Stimulated activated CD4-positive, alpha-beta T cell treated with anti-CD3 and anti-CD28 coated beads, Interleukin-2, amount 100 ng/mL, for 4 hours (primary cell): ENCODE measurements at places on chromosomes 2 and 18.

GRCh38 chr2:37561615-37562569 is 109.5 kb downstream of the CDC42EP3 start:
- no peak for DNase-seq

DNA sequence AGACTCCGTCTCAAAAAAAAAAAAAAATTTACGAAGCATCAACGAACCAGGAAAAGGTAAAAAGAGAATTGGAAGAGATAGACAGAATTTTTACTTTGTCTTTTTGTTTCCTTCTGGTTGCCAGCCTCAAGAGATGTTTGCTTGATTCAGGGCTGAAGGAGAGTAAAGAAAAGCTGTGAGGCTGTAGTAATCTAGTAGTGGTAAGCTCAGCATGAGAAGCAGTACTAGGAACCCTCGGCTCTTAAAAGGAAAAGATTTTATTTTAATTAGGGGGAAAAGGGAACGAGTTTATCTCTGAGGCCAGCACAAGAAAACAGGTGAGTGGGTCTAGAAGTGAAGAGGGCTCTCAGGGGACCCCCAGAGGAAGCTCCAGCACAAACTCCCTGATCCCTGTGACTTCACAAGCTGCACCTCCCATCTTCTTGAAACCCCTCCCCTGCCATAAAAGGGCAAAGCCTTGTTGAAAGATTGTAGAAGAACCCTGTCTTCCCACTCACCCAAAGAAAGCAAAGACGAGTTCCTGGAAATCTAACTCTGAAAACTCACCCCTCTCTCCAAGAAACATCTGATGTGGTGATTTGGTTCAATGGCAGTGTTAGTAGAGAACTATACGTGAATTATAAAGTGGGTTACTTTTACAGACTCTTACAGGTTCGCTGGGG is 8.6 kb downstream of the RBMS1 start:
- DNase-seq: no peak

- no peak for DNase-seq
These were observed 93.1 kb upstream of the ZFP36L2 start for GRCh38 chr2:43319541-43319940.

DNA sequence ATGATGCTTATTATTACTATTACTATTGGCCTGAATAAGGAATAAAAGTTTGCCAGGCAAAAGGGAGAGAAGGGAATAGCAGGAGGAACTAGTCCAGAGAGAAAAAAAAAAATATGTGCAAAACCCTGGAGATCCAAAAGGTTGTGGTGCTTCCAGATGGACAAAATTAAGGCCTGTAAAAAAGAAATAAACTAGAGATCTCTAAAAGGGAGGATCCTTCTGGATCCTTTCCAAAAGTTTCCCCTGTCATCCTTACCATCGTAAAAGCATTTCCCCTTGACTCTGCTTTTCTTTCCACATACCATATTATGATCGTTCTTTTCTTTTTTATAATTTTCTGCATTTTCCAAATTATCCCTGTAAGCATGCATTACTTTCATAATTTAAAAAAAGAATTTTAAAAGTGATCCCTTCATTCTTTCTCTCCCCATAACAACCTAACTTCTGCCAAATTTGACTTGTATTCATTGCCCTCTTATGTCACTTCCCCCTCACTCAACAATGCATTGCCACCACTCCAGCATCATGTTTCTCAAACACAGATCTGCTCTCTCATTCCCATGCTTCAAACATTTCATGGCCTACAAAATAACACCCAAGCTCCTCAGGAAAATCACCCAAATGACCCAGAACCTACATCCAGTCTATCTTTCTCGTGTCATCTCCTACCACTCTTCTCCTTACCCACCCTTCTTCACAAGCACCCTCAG is 40.3 kb downstream of the RBMS1 start:
- DNase-seq: no peak

DNA sequence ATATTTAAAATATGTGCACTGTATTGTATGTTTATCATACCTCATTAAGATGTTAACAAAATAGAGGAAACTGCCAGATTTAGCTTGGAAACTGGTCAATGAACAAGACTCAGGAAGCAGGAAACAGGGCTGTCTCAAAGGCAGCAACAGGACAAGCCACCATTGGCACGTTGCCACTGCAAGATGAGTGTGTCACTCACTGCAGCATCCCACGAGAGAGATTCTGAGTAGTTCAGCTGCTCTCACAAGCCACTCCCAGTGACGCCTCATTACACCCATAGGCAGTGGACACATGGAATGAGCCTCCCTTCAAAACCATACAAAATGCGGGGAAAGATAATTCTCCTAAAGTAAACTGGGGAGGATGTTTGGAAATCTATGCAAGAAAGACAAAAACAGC is 181.9 kb upstream of the DLGAP1 start:
- DNase-seq: no peak

DNA sequence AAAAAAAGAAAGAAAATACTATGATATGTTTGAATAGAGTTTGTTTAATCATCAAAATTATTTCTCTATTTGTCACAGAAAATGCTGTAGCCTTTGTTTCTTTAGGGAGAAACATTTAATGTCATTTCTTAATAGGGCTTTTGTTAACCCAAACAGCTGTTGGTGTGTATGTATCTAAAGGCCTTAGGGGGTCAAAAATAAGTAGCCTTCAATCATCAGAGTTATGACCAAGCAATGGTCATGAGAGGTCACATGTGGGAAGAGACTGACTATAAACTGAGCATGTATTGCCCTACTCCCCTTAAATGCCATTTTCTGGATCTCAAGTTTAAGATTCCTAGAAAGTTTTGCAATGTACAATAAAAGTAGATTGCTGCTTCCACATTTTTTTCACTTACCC is 22.7 kb downstream of the HNMT start:
- no peak for DNase-seq

DNA sequence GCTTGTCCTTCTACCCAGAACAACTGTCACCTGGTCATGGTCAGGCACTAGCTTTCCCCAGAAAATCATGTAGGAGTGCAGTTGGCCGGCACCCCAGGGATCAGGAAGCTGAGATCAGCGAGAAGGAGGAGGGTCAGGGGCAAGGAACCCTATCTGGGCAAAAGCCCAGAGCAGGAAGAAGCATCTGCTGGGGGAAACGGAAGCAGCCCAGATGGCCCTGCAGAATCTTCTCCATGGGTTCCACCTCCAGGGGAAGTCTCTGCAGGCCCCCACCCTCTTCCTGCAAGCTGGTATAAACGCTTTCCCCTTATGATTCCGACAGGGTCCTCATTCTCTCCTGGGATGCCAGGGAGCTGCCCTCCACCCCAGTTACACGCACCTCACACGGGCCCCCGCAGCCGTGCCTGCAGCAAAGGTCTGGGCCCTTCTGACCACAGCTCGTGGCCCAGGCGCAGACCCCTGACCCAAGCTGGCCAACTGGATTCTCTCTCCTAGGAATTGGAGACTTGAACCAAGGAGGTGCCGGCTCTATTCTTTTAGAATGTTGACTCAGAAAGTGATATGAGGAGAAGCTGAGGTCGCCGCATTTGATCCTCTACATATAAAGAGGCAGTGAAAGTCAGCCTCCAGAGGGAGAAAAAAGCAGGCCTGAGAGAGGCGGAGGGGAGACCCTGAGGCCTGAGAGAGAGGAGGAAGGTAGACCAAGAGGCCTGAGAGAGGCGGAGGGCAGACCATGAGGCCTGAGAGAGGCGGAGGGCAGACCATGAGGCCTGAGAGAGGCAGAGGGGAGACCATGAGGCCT is 71.0 kb downstream of the STPG4 start:
- DNase-seq: no peak

DNA sequence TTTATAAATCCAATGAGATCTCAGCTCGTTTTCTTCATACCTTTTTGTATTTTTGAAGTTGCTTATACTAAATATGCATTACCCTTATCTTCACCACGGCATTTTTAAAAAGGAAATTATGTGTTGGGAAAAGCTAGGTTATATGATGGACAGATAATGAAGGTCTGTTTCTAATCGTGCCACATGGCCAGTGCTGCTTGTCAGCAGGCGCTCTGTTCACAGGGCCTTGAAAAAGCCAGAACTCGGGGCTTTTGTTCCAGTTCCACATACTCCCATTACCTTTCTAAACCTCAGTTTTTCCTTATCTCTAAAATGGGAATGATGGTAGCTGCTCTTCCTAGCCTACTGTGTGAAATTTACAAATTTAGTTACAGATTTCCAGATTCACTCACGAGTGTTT is 42.0 kb downstream of the EPAS1 start:
- no peak for DNase-seq

GRCh38 chr2:9781252-9781651 is 62.0 kb upstream of the TAF1B start:
- no peak for DNase-seq

- peak; percentile 74 for DNase-seq
These were observed 32.9 kb upstream of the INHBB start for GRCh38 chr2:120312860-120313694.

GRCh38 chr2:36753706-36754221 is 57.3 kb downstream of the VIT start:
- no peak for DNase-seq

DNA sequence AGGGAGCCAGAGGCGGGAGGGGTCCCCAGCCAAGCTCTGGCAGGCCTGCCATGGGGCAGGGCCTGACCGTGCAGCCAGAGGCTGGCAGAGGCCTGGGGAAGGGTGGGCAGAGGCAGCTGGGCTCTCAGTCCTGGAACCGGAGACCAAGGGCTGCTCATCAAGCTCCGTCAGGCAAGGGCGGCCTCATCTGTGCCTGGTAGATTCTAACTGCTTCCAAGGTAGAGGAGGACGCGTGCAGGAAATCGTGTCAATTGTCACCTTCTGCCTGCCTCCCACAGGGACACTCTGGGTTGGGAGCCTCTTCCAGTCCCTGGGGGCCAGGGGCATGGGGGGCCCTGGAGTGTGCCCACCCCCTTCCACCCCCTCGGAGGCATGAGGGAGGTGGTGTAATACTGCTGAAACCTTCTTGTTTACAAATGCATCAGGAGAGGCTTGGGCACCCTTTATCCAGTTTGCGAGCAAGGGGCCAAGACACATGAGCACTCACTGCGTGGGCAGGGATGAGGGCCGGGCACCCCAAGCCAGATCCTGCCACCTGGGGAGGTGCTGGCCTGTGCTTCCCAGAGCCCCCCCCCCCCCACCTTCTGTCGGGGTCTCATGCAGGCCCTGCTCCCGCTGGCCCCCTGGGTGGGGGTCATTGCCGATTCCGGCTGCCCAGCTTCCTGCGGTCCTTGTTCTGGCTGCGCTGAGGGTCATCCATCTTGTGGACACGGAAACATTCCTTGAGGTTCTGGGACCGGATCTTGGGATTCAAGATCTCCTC is 9.0 kb downstream of the SNORC start:
- no peak for DNase-seq

GRCh38 chr2:240140920-240141319 is 462 bp upstream of the OTOS start:
- DNase-seq: no peak

- DNase-seq: no peak
These were observed 37.0 kb downstream of the PUM2 start for GRCh38 chr2:20313659-20314058.

GRCh38 chr18:57027190-57027708 is 119.6 kb upstream of the BOD1L2 start:
- DNase-seq: no peak

DNA sequence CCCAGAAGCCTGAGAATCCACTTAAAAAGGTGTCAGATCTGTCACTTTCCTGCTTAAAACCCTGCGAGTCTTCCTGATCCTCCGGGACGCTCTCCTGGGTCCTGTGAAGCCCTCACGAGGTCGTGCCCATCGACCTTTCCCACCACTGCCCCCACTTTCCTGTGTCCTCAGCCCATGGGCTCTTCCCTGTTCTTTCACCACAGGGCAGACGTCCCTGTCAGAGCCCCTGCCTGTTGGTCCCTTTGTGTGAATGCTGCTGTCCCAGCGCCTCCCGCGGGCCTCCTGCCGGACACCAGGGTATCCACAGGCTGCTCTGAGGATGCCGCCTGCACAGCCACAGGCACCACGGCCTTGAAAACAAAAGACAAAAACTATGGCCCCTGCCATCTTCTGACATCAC is 125.6 kb downstream of the TMEM18 start:
- no peak for DNase-seq

DNA sequence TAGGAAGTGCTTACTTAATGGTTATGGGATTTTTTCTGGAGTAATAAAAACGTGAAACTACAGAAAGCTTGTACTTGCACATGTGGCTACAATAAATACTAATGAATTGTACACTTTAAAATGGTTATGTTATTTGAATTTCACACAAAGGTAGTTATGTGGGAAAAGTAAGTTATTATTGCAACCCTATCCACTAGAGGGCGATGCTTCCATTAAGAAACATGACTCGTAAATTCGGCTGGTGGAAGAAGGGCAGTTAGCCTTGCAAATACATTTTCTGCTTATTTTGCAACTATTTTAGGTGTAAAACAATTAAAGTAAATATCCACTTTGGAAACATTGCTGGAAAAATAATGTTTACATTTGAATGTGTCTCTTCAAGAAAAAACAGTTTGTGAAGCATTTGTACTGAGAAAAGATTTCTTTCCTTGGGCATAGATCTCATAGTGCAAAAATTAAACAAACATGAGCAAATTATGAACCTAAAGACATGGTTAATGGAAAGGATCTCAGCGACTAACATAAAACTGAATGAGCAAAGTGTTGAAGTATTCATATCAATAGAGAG is 68.1 kb upstream of the CSRNP3 start:
- no peak for DNase-seq

DNA sequence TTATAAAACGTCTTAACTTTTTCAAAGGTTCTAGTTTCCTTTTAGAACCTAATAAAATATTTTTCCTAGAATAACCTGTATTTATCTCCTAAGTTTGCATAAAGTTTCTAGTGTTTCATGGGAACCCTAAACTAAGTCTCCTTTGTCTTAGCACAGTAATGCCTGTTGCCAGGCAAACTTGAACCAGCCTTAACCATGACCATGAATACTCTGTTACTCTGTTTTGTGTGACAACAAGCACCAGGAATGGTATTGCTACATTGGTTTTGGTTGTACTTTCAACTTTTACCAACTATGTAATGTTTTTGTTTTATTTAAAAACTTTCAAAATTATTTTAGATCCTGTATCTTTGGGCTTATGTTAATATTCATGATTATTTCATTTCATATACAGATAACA is 137.6 kb downstream of the CERS6 start:
- DNase-seq: no peak

DNA sequence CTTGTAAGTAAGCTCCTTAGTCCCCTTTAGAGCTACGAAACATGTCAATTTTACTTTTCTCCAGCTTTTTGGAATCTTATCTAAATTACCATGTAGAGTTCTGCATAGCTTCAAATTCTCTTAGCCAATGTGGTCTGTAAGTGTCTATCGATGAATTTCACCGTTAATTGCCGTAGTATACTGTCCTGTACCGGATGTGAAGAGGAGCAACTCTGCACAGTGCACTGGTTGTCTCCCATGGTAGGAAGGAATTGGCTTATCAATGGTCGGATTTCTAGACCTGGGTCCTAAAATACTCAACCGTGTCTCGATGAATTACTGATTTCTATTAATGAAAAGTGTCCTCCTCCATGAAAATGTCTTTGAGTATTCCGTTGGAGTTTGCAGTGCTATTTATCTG is 1.9 kb downstream of the NOP58 start:
- no peak for DNase-seq
